Activated T-cell treated with anti-CD3 and anti-CD28 coated beads, Interleukin-2, amount 50 U/mL, for 48 hours (primary cell): ENCODE measurements at places on chromosomes 1 and 21.
A peak's percentile ranks its signal among the peaks of the same experiment; 100 is the strongest.

DNA sequence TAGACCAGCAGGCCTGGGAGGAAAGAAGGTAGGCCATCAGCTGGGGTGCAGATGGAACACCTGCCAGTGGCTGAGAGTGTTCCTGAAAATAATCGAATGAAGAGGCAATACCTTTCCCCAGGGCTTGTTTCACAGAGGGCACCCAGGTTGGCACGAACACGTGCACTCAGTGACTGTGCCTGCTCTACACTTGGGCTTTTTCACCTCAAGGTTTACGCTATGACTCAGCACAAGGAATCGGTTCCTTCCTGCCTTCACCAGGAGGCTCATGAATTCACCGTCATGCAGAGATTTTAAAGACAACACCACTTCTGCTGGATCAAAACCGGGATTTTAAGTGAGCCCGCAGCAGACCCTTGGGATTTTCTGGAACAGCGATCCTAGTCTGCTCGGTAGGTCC is 118.5 kb upstream of the ADAR start:
- DNase-seq, result no peak

GRCh38 chr1:149846042-149846441 is 53.3 kb upstream of the BOLA1 start:
- peak; percentile 31 for DNase-seq

- DNase-seq, result no peak
Observed at GRCh38 chr1:186897008-186897407, 68.3 kb downstream of the PLA2G4A start.

GRCh38 chr21:26851109-26851944 is 6.1 kb upstream of the ADAMTS1 start:
- DNase-seq, result no peak

DNA sequence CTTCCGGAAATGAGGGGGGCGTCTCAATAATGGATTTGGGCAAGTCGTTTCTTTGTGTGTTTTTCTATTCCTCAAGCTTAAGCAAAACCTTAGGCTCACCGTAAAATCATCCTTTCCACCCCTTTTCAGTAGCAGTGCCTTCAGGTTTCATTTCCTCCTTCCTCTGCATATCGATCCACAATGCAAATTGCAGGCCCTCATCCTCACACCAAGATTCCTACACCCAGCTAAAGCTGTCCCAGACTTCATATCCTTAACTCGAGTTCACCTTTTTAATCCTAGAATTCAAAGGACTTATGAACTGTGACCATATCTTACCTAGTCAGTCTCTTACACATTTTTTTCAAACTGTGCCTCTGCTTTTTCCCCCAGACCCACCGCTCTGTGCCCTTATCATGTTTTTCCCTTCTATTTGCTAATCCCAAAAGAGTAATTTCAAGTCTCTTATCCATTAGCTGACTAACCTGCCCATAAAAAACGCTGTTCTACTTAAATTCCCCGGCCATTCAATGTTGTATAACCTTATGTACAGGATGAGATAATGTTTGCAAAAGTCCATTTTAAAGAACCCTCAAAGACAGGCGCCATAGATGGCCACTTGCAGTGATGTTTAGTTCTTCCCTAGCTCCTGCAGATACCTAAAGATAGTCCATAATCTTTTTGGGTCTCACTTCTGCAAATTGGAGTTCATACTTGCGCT is 1.5 kb downstream of the AKIRIN1 start:
- DNase-seq, result no peak

DNA sequence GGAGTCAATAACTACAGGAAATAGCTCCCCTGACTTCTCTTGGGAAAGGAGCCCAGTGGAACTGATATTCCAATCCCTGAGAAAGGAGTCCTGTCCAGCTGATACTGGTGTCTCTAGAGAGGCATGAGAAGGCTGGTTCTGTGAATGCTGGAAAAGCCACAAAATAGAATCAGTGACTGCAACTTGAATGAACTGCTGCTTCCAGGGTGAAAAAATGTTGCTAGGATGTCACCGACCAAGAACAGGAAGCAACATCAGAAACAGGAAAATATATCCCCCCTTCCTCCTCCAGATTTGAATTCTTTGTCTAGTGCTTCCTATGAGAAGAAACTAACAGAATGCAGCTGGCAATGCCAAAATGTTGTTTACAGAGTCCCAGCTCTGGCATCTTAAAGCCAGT is 269.3 kb upstream of the LYPLAL1 start:
- DNase-seq, result no peak
